ENCODE measurements at places on chromosomes 2 and 18. TPM values are rescaled to one million over a fixed set of nuclear protein-coding genes. Genes with fewer than 3 reads are reported as not detected.

GRCh38 chr18:44715245-44715644, 34.6 kb downstream of the SETBP1 start:
- peak; percentile 81 for DNase-seq

- DNase-seq, result no peak
Measured at GRCh38 chr2:54224997-54225396, 31.0 kb downstream of the TSPYL6 start.

DNA sequence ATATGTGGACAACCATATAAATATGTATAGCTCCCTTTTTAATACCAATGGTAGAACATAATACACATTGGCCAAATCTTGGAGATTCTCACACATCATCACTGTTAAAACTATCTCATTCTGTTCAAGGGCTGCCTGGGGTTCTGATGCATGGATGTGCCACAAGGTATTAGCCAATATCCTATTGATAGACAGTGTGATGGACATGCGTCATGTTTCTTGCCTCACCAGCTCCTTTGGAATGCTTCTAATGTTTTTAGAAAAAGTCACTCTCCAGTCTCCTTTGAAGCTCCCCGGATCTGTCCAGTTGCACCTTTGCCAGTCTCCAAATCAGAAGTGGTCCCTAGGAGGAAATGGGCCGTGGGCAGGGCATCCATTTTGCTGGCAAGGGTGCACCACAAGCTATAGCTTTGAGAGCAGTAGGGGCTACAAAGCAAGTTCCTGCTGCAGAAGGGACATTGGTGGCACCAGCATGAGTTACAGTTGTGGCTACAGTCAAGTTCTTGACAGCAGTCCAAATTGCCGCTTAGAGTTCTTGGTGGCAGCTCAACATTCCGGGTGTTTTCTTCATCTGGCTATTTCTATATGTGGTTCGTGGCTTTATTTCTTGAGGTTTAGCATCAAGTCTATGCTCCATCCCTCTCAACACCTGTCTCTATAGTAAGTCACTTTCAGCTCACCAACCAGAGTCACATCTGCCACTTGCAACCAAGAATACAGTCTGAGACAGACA, 25.1 kb upstream of the ATRAID start:
- DNase-seq, result no peak

DNA sequence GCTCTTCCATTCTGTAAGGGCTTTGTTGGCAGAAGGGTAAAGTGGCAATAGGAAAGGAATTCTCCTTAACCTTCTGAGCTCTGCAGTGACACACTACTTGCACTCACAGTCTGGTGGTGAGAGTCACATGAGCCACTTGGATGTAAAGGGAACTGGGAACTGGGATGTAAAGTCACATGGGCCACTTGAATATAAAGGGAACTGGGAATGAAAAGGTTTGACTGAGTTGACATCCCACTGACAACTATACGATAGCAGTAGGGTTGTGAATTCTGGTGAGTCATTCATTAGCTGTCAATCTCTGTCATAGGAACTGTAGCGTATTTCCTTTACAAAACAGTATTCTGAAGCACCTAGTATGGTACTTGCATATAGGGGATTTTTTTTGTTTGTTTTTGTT, 5.5 kb downstream of the RPE start:
- DNase-seq, result peak; percentile 3

Gene FOXI3
- total RNA-seq, result not detected

Gene HOXD9
- total RNA-seq, result 10.6 TPM

Gene BOLL
- total RNA-seq, result not detected

Gene SCYGR3
- total RNA-seq, result not detected

Gene LINC00305
- not detected for total RNA-seq

DNA sequence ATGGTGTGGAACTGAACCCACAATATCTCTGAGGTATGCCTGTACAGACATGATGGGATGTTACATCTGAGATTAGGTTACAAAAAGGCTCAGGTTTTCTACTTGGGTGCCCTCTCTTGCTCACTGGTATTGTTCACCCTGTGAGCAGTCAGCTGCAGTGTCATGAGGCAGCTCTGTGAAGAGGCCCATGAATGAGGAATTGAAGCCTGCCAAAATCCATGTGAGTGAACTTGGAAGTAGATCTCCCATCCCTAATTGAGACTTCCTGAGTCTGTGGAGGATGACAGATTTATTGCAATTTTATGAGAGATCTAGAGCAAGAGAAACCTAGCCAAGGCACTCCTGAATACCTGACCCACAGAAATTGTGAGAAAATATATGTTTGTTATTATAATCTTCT, 404.9 kb upstream of the ZEB2 start:
- DNase-seq, result no peak

Gene CAPN10
- 22.5 TPM for total RNA-seq

DNA sequence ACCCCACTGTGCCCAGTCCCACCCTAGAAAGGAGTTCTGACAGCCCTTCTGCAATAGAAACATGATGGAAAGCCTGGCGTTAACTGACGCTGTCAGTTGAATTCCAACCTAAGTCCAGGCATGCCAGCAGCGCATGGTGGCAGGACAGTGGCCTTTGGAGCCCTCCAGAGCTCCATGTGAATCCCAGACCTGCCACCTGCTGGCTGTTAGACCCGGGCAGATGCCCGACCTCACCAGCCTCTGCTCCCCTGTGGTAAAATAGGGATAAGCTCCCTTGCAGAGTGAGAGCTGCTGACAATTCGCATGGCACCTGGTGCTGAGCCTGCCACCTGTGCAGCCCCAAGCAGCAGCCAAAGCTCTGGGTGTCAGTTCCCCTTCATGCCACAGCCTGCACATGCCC, 138.6 kb downstream of the LOXHD1 start:
- DNase-seq, result no peak

- DNase-seq, result peak; percentile 5
Measured at GRCh38 chr2:196431076-196431475, 208.4 kb upstream of the CCDC150 start.

DNA sequence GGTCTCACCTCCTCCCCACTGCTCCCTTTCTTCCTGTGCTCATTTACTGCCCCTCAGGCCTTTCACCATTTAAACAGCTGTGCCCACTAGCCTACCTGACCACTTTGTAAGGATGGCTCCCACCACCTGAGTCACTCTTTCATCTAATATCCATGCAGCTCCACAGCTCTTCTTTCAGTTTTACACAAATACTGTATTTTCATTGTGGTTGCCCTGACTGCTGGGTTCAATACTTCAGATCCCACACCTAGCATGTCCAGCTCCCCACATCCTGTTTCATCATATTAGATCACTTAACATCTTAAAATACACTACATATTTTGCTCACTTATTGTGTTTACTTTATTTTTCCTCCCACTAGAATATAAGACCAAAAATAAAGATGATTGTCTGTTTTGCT, 1110.6 kb downstream of the TSN start:
- no peak for DNase-seq

GRCh38 chr2:173648816-173649215, 294.1 kb downstream of the CDCA7 start:
- no peak for DNase-seq

DNA sequence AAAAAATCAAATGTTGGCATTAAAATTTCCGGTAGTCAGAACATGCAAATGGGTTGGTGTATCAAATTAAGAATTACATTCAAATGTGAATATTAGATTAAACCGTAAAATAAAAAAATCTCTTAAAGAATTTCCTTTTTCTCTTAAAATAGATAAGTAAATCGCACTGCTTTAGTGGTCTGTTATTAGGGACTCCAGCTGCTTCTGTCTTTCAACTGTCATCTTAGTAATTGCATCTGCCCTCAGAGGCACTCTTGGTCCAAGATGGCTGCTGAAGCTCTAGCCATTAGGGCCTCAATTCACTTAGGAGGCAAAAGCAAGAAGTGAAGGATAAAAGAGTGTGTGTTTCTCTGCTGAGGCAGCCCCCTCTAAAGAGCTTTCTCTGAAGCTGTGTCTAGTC, 132.4 kb downstream of the MGAT5 start:
- no peak for DNase-seq

Gene SLC35F6
- total RNA-seq, result 87.2 TPM

GRCh38 chr2:6933911-6934310, 16.7 kb downstream of the RNF144A start:
- no peak for DNase-seq

DNA sequence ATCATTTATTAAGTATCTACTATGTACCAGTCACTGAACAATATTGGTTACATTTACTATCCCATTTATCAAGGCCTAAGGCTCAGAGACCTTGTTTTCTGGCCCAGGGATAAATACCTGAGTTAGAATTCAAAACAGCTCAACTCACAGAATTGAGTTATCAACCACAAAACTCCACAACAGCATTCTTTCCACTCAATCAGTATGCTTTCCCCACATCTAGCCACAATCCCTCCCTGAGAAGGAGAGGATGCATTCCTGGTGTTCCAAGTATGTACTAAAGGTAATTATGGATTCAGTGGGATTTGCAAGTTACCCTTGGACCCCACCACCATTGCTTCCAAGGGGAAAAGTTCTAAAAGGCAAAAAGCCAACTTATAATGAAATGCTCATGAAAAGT, 104.2 kb upstream of the PID1 start:
- peak; percentile 25 for DNase-seq

Gene DSG1
- total RNA-seq, result not detected

DNA sequence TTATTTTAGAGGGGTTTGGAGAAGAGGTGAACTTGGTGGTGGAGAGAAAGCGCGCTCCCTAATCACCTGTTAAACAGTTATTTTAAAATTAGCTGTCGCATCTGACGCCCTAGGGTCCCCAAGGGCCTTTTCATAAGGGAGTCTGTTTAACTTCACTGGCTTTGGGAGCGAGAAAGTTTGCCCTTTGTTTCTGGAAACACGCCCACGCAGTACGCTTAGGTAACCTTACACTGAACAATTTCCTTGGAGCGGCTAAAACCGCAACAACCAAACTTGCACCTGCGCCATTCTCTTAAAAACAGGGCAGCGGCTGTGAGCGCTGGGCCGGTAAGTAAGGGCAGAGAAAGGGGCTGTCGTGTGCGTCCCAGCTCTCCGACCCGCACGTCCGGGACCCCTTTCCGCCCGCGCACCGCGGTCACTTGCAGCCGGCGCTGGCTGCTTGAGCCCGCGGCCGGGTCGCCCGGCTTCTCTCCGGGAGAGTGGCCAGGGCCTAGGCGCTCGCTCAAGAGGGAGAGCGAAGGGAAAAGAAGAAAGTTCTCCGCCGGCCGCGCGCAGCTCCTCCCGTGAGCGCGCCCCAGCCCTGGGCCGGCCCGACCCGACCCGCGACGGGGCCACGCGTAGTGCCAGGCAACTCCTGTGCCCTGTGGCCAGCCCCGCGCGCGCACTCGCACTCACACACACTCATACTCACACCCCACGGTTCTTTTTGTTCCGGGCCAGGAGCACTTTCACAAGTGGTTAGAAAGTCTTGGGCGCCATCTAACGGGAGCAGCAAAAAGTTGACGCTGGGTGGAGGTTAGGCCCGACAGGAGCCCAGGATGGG, 19.2 kb downstream of the POU3F3 start:
- peak; percentile 49 for DNase-seq

- no peak for DNase-seq
Measured at GRCh38 chr2:176435729-176436128, 166.5 kb downstream of the MTX2 start.

Gene GPR55
- not detected for total RNA-seq

DNA sequence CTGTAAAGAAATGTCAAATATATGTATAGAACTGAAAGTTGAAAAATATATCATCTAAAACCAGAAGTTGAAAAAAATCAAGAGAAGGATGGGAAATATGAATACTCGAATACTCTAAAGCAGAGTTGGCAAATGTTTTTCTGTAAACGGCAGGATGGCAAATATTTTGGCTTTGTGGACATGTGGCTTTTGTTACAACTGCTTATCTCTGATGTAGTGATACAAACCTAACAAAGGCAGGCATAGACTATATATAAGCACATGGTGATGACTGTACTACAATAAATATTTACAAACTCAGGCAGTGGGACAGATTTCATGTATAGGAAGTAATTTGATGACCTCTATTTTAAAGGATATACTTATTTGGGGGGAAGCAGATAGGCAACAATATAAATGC, 224.6 kb upstream of the LRRTM4 start:
- no peak for DNase-seq

Gene DSEL
- total RNA-seq, result 101 TPM

Gene LYG1
- total RNA-seq, result 0.32 TPM

DNA sequence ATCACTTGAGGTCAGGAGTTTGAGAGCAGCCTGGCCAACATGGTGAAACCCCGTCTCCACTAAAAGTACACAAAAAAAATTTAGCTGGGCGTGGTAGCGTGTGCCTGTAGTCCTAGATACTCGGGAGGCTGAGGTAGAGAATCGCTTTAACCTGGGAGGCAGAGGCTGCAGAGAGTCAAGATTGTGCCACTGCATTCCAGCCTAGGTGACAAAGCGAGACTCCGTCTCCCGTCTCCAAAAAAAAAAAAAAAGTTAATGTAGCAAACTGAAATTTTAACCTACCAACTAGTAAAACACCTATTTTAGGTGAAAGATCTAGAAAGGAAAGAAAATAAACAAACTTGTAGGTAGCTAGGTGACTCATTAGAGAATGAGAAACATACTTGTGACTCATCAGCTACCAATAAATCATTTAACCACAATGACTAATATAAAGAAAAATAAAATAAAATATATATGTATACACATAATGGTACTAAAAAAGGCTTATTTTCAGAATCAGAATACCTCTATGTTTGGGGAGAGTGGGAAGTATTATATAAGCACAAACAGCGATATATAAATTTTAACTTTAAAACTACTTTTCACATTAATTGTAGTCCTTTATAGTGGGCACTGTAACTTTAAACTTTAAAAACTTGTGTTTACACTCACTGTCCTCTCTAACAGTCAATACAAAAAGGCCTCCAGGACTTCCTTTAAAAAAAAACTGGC, 36.6 kb downstream of the DARS1 start:
- DNase-seq, result peak; percentile 74

DNA sequence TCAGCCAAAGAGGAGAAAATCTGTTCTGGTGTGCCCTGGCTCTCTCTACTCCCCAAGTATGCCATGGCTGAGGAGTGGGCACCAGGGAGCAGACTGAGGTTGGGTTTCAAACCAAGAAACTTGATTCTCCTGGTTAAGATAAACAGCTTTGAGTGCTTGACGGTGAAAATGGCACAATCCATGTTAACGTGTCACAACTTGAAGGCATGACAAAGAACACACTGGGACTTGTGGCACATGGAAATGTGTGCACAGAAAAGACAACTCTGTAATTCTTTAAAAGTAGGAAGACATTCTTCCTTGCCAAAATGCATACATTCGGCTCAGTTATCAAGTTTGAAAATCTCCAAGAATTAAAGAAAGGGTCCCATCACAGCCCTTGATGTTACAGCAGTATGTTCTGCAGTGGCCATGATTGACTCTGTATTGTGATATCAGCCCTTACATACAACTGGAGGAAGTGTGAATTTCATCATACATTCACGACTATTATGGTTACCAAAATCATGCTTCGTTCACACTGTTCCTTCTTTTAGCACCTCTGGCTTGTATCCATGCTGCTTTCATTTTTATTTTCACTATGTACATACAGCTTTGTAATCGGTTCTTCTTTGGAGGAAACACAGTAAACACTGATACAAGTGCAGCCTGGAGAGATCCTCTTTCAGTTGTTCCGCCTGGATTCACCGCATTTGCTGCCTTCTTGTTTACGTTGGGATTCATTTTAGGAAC, 15.6 kb upstream of the ACTG2 start:
- DNase-seq, result peak; percentile 12

DNA sequence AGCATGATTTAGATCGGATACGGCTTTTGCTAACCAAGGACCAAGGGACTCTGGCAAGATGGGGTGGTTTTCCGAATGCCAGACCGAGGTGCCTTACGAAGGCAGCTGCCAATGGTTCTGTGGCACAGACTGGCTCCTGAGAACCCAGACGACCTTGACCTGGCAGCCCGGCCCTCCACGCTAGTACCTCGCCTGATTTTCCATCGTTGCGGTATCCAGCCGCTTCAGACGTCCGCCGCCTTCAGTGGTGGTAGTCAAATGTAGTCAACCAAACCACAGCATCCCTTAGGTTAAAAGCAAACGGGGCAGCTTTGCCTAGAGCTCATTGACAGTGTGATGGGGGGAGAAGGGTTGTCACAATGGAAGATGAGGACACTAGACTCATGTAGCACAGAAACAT, 42.6 kb downstream of the GBX2 start:
- no peak for DNase-seq

Data from fibroblast of villous mesenchyme (primary cell).